Mammary microvascular endothelial cell (primary cell): ENCODE measurements at places on chromosomes 12 and 14. TPM values are rescaled to one million over a fixed set of nuclear protein-coding genes. Genes with fewer than 3 reads are reported as not detected.

The TPH2 gene
- 0.20 TPM in 1 of 2 replicates, not detected in the other for total RNA-seq

The SLC4A8 gene
- 1.2 and 1.9 TPM in 2 replicates for total RNA-seq

The ERP27 gene
- total RNA-seq: 0.73 and 2.1 TPM in 2 replicates

The ACVRL1 gene
- 373 and 392 TPM in 2 replicates for total RNA-seq

The TMTC1 gene
- 6.6 and 9.3 TPM in 2 replicates for total RNA-seq

The IL31 gene
- total RNA-seq: not detected in 2 replicates

The FANCM gene
- total RNA-seq: 7.2 and 7.6 TPM in 2 replicates

The TAS2R8 gene
- not detected in 2 replicates for total RNA-seq

The TTC9 gene
- 0.05 TPM in 1 of 2 replicates, not detected in the other for total RNA-seq

The CEBPE gene
- total RNA-seq: not detected in 2 replicates

The B4GALNT3 gene
- total RNA-seq: 0.13 TPM in 1 of 2 replicates, not detected in the other

The KRT81 gene
- total RNA-seq: 0.20 and 0.67 TPM in 2 replicates

The TMEM30B gene
- 0.10 and 0.20 TPM in 2 replicates for total RNA-seq

The TBX5 gene
- not detected in 2 replicates for total RNA-seq

The HOXC13 gene
- total RNA-seq: not detected in 2 replicates

The CCDC38 gene
- total RNA-seq: 0.07 and 0.15 TPM in 2 replicates

The MRPS35 gene
- total RNA-seq: 65.8 and 66.8 TPM in 2 replicates

The ARHGEF25 gene
- total RNA-seq: 0.07 and 0.15 TPM in 2 replicates

The OXA1L gene
- 119 and 132 TPM in 2 replicates for total RNA-seq

The SVOP gene
- total RNA-seq: not detected in 2 replicates

The SFSWAP gene
- 20.7 and 24.4 TPM in 2 replicates for total RNA-seq

The LRRC23 gene
- 2.8 and 7.1 TPM in 2 replicates for total RNA-seq

The CCDC198 gene
- not detected in 2 replicates for total RNA-seq

The ART4 gene
- 2.7 and 4.7 TPM in 2 replicates for total RNA-seq

The NKX2-1 gene
- not detected in 2 replicates for total RNA-seq

The MYH6 gene
- 0.05 TPM in 1 of 2 replicates, not detected in the other for total RNA-seq

The GPD1 gene
- not detected in 2 replicates for total RNA-seq

The SLC39A2 gene
- total RNA-seq: not detected in 2 replicates

The SLC8A3 gene
- total RNA-seq: not detected in 2 replicates

The ETNK1 gene
- 18.7 and 19.4 TPM in 2 replicates for total RNA-seq

The SART3 gene
- 32.0 and 42.6 TPM in 2 replicates for total RNA-seq

The PPP1R36 gene
- total RNA-seq: 0.39 TPM in 1 of 2 replicates, not detected in the other

The DDN gene
- total RNA-seq: under 0.01 TPM in 1 of 2 replicates, not detected in the other

The SLC17A8 gene
- not detected in 2 replicates for total RNA-seq

The WIF1 gene
- total RNA-seq: not detected in 2 replicates

The HIF1A gene
- 173 and 183 TPM in 2 replicates for total RNA-seq

The GALNT8 gene
- not detected in 2 replicates for total RNA-seq

The KERA gene
- total RNA-seq: not detected in 2 replicates

The TOX4 gene
- 30.4 and 36.6 TPM in 2 replicates for total RNA-seq

The SPIC gene
- not detected in 2 replicates for total RNA-seq

The TBC1D30 gene
- 17.5 and 24.4 TPM in 2 replicates for total RNA-seq

The KRT74 gene
- not detected in 2 replicates for total RNA-seq

The MVK gene
- total RNA-seq: 21.2 and 28.0 TPM in 2 replicates

The RFX4 gene
- total RNA-seq: not detected in 2 replicates

The OR11H6 gene
- total RNA-seq: not detected in 2 replicates

The WNT5B gene
- not detected in 2 replicates for total RNA-seq

The FAM90A1 gene
- total RNA-seq: 0.10 TPM in 1 of 2 replicates, not detected in the other

The RAPGEF3 gene
- total RNA-seq: 41.9 and 44.4 TPM in 2 replicates

The PLA2G1B gene
- not detected in 2 replicates for total RNA-seq
